ENCODE measurements at places on chromosomes 7 and 10.
A peak's percentile ranks its signal among the peaks of the same experiment; 100 is the strongest.

DNA sequence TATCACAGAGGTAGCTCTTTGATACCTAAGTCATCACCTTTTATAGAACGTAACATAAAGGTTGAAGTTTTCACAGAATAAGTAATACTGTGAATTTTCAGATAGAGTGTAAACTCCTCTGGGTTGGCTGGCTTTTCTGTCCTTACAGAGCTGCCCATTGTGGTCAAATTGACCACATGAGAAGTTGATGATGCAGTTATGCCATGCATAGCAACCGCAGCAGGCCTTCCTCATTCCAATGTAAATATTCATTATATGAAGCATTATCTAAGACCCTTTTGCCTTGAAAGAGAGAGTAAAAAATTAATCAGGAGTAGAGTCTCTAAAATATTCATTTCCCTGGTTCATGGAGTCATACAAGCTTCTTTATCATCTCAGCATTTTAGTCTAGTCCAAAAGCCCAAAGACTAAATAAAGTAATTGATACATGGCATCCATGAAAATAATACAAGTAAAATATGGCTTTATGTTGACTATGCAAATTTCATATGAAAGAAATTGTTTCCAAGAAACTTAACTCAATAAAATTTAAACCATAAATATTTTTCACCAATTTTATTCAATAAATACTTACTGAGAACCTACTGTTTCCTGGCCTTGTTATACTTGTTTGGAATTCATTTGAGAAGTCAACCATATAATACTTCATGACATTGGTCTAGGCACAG, 516.4 kb downstream of the PCDH15 start:
- DNase-seq = no peak

GRCh38 chr7:122067077-122067476, 77.0 kb downstream of the AASS start:
- no peak for DNase-seq

DNA sequence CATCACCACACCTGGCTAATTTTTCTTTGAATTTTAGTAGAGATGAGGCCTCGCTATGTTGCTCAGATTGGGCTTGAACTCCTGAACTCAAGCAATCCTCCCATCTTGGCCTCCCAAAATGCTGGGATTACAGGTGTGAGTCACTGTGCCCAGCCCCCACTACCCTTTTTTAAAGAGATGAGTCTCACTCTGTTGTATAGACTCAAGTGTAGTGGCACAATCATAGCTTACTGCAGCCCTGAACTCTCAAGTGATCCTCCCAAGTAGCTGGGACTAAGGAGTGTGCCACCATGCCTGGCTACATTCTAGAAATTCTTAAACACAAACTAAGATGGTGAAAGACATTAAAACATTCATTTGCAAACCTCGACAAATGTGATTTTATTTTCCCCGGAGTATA, 12.6 kb downstream of the SYPL1 start:
- no peak for DNase-seq

GRCh38 chr10:124025660-124026588, 67.5 kb downstream of the CHST15 start:
- no peak for DNase-seq

GRCh38 chr7:107209565-107209964, 40.8 kb downstream of the HBP1 start:
- DNase-seq = no peak

GRCh38 chr7:139823959-139824521, 5.0 kb upstream of the TBXAS1 start:
- DNase-seq = no peak

DNA sequence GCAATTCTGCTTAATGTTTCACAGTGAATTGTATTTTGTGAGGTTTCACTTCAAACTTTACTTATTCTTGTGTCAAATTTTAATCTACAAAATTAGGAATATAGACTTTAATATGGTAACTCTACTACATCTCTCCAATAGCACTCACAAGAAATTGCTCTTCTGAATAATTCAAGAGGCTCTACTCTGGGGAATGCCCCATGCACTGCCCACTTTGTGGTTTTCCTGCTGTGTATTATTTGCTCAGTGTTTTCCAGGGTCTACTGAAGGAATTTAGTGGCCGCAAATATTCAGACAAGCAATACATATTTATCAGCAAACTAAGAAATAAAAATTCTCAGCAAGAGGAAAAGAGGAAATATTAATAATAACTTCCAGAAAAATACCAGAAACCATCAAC, 611.4 kb downstream of the TNS3 start:
- DNase-seq = no peak

DNA sequence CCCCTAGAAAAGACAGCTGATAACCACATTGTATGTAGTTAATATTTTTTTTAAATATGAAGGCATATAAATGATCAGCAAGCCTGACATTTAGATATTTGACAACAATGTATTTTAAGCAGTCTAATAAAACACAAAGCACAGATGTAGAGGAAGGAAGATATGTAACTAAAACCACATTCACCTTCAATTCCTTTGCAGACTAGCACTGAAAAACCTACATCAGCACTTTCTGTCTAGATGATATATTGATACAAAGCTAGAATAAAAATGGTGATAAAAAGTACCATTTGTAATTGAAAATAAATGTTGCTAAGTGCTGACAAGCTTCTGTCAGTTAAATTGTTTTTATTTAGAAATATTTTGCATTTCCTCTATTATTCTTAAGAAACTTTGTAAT, 153.6 kb downstream of the IMMP2L start:
- no peak for DNase-seq

GRCh38 chr7:121499624-121500023, 103.5 kb upstream of the FAM3C start:
- DNase-seq = no peak

GRCh38 chr7:47746468-47746867, 164.6 kb upstream of the TNS3 start:
- DNase-seq = no peak

DNA sequence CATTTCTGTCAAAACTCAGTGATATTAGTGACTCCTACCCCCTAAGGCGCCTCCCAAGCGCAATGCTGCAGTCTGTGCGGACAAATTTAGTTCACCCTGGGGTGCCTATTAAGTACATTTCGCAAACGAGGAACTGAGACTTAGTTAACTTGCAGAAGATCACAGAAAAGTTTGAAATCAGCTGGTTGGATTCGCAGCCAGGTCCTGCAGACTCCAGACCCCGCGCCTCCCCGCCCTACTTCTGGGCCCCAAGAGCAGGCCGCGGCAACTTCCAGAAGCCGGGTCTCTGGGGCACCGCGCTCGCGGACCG, 588 bp downstream of the CYREN start:
- DNase-seq = no peak

DNA sequence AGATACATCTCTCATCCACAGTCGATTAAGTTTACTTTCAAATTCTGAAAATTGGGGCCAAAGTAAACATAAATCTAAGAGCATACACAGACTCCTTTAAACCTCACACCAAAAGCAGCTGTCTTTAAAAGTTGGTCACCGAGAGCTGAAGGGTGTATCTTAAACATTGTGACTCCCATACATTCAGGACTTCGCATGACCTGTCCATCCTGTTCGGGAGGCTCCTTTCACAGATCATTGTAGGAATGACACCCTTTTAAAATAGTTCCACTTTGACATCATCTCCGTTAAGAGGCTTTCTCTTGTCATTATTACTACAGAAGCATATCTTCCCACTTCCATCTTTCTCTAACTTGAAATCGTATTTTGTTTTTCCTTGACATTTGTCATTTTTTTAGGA, 440.0 kb downstream of the DNAJB9 start:
- DNase-seq = no peak

GRCh38 chr7:106050002-106050745, 61.9 kb downstream of the SYPL1 start:
- no peak for DNase-seq

DNA sequence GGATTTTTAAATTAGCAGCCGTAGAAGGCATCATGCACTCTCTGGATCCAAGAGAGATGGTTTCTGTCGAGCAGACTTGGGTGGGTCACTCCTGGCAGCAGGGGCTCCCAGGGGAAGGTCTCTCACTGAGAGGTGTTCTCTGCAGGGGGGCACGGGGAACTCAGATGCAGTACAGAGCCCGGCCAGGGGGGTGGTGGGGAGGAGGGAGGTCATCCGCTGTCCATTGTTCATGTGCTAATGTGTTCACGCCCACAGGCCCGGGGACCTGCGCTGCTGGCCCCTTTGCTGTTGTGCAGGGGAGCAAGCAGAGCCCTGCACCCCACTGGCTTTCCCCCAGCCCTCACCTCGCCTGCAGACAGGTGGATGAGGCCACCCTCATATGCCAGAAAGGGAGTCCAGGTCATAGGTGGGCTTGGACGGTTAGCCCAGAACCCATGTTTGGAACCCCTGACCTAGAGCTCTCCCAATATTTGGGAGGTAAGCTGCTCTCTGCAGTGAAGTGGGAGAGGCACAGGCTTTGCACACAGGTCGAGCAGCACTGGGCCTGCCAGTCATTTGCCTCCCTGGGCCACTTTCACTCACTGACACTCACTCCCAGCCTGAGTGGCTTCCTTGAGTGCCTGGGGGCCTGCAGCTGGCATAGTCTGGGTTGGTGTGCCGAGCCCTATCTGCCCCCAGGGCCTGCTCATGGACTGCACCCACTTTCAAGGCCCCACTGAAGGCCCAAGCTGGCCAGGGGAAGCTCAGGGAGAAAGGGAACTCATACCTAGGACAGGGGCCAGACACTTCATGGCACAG, 12.6 kb upstream of the TBRG4 start:
- no peak for DNase-seq

- DNase-seq = no peak
Measured at GRCh38 chr7:153405704-153406485, 646.3 kb upstream of the DPP6 start.

- no peak for DNase-seq
Measured at GRCh38 chr7:108611268-108611667, 41.6 kb downstream of the DNAJB9 start.

DNA sequence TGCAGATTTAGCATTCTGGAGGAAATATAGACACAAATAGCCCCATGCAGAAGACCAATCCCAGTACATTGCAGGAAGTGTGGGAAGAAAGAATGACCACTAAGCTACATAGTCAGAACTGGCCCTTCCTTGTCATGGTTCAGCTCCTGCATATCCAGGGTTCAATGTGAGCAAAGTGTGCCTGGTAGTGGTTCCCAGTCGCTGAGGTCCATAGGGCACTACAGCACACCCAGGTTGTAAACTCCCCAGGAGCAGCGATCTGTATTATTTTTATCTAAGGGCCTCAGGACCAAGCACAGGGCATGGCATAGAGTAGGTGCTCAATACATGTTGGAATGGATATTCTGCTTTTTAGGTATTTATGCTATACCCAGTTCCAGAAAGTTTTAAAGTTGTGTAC, 114.4 kb downstream of the RTKN2 start:
- DNase-seq = no peak

- DNase-seq = no peak
Measured at GRCh38 chr10:23173214-23174073, 18.7 kb upstream of the PTF1A start.

DNA sequence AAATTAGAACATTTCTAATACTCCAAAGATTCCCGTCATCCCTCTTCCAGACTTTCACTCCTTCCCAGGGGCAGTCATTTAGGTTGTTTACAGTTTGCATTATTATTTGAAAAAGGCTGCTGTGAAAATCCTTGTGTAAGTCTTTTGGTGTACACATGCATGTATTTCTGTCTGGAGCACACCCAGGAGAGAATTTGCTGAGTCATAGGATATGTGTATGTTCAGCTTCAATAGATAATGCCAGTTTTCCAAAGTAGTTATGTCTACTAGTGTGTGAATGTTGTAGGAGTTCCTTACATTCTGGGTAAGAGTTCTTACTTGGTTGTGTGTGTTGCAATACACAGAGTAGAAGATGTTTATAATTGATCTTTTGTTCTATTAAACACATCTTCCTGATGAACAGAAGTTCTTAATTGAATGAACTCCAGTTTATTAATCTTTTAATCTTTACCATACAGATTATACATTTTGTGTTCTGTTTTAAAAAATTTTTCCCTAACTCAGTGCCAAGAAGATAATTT, 25.3 kb downstream of the CROT start:
- DNase-seq = no peak

DNA sequence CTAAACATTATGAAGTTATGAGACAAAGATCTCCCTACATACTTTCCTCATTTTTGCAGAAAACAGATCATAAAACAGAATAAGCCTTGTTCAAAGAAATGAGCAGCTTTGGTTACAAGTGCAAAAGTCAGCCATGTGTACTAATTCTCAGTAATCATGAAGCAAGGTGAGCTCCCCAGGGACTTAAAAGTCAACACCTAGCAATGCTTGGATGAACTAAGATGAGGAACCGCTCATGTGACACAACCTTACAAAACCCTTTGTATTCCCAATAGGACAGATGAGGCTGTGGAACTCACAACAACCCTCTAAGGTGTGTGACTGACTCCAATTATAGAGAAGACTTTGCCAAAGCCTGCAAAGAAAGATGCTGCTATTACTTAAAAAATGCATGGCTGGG, 154.5 kb downstream of the SLC25A13 start:
- DNase-seq = no peak

GRCh38 chr7:107234436-107234835, 65.6 kb downstream of the HBP1 start:
- DNase-seq = peak; percentile 35
